A172 (cell line): ENCODE measurements at places on chromosomes 16 and 17.
A peak's percentile ranks its signal among the peaks of the same experiment; 100 is the strongest.

DNA sequence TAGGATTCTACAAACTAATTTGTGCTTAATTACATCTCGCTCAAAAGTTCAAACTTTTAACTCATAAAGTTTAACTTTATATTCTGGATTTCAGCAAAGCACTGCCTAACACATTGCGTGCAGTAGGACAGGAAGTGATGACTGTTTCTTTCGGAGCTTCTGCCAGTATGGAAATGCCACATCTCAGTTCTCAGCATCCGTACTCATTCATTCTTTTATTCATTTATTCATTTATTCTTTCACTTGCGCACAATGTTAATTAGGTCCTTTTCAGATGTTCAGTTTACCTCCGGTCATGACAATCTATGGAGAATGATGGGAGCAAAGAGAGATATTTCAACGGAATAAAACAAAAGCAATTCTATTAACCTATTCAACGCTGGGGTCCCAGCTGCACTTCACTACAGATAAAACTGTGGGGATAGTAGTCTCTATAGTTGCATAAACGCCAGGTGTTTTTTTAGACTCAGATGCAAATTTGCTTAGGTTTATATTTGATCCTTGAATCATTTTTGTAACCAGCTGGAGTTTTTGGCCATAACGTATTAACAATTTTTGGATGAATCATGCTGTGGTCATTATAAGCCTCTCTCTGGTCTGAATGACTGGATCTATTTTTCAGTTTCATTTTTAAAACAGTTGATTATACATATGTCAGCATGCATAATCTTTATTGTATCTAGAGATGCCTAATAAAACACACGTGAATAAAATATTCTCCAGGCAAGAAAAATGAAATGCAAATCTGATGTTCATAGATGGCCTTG lies 143.9 kb downstream of the KCNJ2 start:
- DNase-seq, result peak; percentile 11

GRCh38 chr16:74309789-74310781 lies 13.5 kb downstream of the PSMD7 start:
- peak; percentile 59 for DNase-seq

- no peak for DNase-seq
These were observed 1.1 kb upstream of the CHAD start for GRCh38 chr17:50469671-50470305.

GRCh38 chr16:1968146-1968953 lies 1.7 kb downstream of the RNF151 start:
- DNase-seq, result no peak

DNA sequence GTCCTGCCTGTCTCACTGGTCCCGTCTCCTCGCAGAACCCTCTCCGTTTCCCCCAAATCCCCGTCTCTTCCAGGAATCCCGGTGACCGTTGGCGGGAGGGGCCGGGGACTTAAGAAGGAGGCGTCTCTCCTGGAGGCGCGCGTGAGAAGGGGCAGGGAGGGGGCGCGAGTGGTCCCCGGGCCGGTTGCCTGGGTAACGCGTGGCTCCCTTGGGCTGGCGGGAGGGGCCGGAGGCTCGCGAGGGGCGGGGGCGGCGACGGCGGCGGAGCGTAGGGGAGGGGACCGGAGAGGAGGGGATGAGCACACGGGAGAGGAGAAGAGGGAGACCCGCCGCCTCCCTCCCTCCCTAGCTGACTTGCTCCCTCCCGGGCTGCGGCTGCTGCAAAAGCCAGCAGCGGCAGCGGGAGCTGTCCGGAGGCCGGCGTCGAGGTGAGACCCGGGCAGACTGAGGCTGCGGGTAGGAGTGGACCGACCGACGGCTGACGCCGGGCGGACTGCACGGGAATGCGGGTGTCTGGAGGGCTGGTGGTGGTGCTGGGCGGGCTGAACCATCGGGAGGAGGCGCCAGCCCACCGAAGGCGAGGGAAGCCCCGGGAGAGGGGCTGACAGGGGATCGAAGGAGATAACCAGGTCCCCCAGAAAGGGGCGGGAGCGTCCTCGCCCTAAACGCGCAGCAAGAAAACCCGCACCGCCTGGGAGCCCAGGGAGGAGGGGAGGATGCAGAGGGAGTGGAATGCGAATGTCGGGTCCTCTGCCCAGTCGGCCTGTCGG lies at the start of gene PRRT2:
Gene PRRT2 (plus strand): TSS at position 298 of the 770 bp plus-strand sequence. CDS start 862 bp downstream, outside the sequence.
- no peak for DNase-seq

- no peak for DNase-seq
These were observed 35.6 kb upstream of the MNT start for GRCh38 chr17:2436316-2436905.

DNA sequence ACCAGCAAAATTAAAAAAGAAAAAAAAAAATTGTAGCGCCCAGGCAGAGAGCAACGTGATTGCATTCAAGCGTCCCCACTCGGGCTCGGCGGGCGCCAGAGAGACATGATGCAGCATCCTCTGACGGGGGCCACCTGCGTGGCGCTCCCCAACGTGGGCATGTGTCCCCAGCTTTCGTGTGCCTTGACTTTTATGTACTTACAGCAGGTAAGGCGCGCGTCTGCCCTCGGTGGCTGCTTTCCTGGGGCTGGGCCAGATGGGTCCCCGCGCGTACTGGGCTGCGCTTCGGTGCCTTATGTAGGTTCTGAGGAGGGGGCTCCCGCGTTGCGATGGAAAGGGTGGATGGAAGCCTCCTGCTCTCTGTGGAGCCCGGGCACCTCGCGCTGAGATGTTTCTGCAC lies 28.4 kb upstream of the RBFOX1 start:
- no peak for DNase-seq

GRCh38 chr16:54965464-54965863 lies 34.8 kb downstream of the IRX5 start:
- no peak for DNase-seq

- no peak for DNase-seq
These were observed 805.0 kb upstream of the RBFOX1 start for GRCh38 chr16:6527646-6528045.

DNA sequence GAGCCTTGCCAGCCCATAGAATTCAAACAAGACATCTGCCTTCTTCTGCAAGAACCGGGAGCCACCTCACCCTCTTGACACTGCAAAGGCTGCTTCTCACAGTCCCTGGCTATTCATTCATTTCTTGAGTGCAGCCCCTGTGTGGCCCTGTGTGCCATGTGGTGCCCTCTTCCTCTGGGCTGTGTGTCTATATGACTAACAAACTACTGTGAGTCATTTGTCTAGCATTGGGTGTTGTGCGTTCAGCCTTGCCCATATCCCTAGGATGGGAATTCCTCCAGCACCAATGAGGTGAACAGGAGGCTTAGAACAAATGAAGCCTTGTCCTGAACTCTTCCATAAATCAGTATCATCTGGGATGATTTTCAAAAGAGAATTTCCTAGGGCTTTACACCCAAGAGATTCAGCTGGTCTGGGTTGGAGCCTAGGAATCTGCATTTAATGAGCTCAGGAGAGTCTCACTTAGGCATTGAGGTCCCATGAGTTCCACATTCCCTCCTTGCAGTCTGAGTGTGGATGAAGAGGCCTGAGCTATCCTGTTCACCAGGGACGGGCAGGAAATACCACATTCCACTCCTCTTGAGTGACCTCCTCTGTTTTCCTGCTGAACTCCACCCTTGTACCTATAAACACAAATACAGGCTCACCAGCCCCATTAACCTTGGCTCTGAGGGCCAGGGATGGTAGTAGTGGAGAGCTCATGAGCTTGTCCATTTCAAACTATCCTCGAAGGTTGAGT lies 308.7 kb upstream of the N4BP1 start:
- DNase-seq, result peak; percentile 35

DNA sequence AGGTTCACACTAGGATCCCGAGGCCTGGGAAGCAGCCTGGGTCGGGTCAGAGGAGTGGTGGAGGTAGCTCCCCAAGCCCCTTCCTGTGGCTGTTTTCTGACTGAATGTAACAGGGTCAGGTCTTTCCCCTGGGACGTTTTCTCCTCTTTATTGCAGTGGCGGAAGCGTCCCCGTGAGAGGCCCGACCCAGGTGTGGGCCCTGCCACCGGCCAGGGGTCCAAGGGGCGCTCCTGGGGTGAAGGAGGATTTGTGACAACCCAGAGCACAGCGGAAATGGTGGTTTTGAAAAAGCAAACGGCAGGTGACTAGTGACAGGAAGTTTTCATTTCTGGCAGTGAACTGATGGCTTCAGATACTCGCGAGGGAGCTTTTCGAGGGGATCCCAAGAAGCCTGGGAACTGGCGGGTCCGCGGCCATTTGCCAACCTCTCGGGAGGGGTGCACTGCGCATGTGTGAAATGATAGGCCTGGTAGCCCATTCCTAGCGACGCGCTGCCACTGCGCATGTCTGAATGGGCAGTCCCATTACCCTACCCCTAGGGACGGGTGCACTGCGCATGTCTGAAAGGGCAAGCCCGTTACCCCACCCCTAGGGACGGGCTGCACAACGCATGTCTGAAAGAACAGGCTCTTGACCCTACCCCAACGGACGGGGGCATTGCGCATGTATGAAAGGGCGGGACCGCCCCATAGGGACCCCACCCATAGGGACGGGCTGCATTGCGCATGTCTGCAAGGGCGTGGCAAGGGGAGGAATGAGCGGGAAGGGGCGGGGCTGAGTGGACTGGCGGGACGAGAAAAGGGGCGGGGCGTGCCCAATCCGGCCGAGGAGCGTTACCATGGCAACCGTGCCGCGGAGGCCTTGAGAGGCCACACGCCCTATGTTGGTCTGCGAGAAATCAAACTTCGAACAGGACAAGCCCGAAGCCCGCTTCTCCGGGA lies 1747.9 kb downstream of the TP53TG3F start:
- no peak for DNase-seq

DNA sequence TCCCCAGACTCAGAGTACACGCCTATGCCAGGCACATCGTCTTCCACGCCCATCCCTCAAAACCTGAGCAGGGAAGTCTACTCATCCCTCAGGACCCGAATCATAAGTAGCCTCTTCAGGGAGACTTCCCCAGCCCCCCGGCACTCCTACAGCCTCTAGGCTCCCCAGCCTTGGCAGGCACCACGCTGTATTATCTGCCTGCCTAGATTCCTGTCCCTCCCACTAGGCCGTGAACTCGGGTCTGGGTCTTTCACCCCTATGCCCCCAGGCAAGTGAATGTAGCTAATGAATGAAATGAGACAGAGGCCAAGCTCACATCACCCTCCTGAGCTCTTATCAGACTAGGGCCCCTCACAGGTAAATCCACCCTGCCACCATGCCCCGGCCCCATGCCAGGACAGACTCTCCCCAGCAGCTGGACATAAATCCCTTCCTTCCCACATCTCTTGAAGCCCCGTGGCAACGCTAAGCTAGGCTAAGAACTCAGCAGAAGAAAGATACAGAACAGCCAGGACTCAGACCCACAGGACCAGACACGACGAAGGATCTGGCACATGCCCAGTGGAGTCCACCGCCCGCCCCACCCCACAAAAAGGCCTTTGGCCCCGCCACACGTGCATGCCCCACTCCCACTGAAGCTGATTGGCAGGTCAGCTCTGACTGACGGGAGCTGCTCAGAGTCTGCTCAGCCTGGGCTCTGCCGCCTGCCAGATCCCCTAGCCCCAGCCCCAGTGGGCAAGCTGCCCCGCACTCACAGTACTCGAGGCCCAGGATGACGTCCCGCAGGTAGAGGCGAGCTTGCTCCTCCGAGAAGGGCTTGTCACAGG lies 13.0 kb downstream of the CAMKK1 start:
- no peak for DNase-seq

GRCh38 chr16:48081656-48082055 lies 74.1 kb downstream of the ABCC12 start:
- DNase-seq, result peak; percentile 75

GRCh38 chr16:57390636-57391295 lies 13.8 kb upstream of the CCL17 start:
- DNase-seq, result no peak

DNA sequence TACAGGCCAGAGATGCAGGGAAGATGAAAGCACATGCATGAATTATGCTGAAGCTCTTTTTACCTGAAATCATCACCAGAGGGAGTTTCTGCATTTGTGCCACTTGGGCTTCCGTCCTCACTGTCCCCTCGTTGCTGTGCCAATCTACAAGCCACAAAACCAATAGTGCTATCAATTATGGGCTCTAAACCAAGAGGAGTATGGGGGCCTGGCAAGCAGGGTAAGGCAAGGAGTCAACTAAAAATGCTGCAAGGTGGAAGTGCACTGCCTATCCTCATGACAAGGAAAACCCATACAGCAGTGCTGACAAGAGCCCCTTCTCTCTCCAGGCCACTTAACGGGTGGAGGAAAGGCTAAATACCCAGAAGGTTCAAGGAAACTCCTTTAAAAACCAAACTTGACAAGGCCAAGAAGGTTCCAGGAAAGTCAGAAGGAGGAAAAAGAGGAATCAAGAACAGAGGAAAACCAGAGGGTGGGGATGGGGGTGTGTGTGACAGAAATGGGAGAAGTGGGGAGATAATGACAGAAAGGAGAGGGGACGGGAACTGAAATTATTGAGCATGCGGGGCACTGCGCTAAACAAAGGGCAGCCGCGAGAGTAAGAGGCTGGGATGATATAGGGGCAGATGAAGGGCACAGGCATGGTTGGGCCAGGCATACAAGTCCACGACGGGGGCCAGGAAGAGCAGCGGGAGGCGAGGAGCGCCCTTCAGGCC lies 674 bp downstream of the C17orf75 start:
- peak; percentile 40 for DNase-seq

DNA sequence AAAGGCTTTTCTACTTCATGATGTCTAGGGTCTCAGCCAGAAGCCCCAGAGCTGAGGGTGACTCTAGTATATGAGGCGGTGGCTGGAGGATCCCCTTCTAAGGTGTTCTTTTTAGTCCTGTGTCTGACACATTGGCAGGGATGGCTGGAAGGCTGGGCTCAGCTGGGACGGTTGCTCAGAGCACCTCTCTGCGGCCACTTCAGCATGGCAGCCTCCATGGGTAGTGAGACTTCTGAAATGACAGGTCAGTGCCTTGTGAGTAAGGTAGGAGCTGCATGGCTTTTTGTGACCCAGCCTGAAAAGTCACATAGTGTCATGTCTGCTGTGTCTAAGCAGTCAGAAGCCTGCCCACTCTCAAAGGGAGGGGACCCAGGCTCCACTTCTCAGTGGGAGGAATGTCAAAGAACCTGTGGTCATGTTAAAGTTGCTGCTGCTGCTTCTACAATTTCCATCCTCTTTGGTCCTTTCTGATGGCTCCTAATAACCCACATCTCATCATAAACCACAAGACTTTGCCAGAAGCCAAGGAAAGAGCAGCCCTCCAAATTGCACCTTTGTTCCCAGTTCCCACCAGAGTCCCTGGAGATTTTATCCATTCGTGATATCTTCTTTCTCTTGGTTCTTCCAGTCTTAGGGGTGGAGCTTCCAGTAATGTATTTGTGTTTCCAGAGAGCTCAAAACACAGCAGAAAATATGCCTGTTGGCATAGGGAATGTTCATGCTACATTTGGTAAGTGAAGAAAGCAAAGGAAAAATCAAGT lies 15.4 kb upstream of the KCNG4 start:
- no peak for DNase-seq

- DNase-seq, result no peak
These were observed 80.6 kb downstream of the CA4 start for GRCh38 chr17:60230358-60230757.

DNA sequence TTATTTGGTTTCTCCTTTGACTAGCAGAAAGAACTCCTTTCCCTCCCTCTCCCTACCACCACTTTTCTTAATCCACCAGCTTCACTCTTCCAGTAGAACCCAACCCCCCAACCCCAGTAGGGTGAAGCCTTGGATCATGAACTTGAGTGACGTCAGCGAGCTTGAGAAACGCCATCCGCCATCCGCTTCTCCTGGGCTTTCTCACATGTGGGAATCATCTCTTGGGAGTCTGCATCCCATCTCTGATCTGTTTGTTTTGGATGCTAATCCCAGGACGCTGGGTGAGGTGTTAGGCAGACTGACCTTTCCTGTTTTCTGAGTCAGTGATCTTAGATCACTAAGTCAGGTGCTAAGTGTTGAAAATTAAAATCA lies 16.0 kb upstream of the SOX9 start:
- DNase-seq, result no peak

GRCh38 chr17:48631693-48632578 lies 5.8 kb upstream of the HOXB9 start:
- DNase-seq, result no peak
